ENCODE measurements at places on chromosomes 3 and 15.

DNA sequence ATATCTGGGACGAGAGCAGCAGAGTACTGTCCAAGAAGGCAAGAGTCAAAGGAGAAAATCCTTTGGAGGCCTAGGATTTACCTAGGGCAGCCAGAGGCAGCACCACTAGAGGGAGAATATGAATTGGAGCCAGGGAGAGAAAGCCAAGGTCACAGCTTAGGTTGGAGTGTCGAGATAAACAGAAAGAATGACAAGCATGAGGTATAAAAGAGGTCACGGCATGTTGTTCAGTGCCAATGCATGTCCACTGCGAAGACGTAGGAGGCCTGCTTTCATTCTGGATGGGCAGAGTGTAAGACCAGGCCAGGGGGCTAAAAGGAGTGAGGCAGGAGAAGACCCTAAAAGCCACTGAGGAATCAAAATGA lies 47.2 kb downstream of the THBS1 start:
- DNase-seq: no peak

- DNase-seq: peak; percentile 41
Observed at GRCh38 chr3:172592898-172593669, 69.9 kb upstream of the TNFSF10 start.

GRCh38 chr15:39680868-39681267 lies 100.0 kb downstream of the THBS1 start:
- no peak for DNase-seq

GRCh38 chr3:13461169-13462124 lies 18.7 kb upstream of the HDAC11 start:
- DNase-seq: peak; percentile 85

GRCh38 chr3:190620886-190621608 lies 107.2 kb downstream of the IL1RAP start:
- DNase-seq: no peak

All from stimulated activated CD4-positive, alpha-beta T cell treated with anti-CD3 and anti-CD28 coated beads, Interleukin-15, amount 100 ng/mL, for 24 hours (primary cell).